Stimulated activated CD4-positive, alpha-beta T cell treated with anti-CD3 and anti-CD28 coated beads, Interleukin-12 subunit alpha, Interleukin-12 subunit beta, amount 100 ng/mL, for 24 hours (primary cell): ENCODE measurements at places on chromosomes 5 and 9.

DNA sequence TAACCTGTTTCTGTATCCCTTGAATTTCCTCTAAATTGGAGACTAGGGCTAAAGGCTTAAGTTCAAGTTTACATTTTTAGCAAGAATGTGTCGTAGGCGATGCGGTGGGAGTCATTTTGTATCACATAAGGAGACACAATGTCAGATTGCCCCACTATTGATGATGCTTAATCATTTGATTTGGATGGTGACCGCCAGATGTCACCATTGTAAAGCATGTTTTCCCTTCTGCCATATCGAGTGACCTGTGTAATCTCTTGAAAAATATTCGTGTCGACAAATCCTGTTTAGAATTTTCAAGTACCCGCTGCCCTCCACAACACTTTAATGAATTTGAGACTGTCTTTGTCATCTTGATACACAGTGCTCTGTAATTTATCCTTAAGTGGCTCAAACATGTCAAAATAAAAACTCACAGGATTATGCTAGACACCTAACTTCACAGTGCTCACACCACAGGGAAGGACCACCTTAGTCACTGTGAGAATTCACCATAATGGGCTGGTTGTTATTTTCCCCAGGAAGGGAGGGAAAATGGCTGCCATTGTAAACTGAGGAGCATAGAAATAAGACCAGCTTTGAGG is 34.5 kb upstream of the SLC46A2 start:
- DNase-seq, result no peak

DNA sequence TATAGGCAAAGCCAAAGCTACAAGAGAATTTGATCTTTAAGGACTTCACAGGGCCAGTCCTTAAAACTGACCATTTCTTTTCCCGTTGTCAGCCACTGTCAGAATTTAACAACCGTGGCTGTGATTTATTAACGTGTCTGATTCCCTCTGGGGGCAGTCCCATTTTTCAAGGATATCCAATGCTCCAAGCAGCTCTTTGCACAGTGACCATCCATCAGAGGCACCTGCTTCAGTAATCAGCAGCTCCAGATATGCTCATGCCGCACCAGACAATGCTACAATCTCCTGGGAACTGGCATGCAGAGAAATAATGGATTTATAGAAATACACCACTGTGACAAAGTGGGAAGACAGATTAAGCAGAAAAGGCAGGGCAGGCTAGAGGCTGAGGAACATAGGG is 163.3 kb upstream of the PPP1R2B start:
- DNase-seq, result no peak

DNA sequence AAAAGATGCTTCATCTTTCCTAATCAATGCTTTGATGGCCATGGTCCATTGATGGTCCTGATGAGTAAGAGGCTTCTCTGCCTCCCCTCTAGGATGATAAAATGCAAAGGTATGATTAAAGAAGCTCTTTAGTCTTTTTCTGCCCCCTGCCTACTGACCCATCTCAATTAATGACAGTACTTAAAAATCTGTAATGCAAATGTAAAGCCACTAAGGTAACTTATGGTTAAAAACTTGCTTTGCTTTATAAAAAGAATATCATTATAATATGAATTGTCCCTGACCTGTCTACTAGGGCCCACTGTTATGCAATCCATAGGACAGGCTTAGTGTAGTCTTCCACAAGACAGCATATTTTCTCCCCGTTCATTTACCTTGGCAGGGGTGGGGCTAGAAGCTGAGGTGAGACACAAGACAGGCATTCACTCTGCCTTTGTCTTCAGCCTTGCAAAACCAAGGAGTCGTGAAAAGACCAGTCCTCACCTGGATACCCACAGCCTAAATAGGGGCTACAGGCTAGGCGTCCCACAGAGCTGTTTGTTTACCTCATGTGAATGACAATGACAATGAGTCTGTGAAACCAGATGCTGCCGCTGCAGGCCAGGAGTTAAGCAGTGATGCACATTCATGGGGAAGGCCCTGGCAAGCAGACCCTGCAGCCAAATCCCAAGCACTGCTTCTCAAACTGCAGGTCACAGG is 60.4 kb downstream of the BNC2 start:
- DNase-seq, result no peak

DNA sequence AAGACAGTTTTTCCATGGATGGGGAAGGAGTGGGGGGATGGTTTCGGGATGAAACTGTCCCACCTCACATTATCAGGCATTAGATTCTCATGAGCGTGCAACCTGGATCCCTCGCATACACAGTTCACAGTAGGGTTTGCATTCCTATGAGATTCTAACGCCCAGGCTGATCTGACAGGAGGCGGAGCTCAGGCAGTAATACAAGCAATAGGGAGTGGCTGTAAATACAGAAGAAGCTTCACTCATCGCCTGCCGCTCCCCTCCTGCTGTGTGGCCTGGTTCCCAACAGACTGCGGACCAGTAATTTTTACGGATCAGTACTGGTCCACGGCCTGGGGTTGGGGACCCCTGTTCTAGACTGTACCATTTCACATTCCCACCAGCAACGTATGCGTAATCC is 68.3 kb upstream of the OTULINL start:
- no peak for DNase-seq

GRCh38 chr5:68046445-68046844 is 169.1 kb upstream of the PIK3R1 start:
- no peak for DNase-seq

GRCh38 chr9:119795395-119795794 is 426.2 kb upstream of the BRINP1 start:
- DNase-seq, result no peak

DNA sequence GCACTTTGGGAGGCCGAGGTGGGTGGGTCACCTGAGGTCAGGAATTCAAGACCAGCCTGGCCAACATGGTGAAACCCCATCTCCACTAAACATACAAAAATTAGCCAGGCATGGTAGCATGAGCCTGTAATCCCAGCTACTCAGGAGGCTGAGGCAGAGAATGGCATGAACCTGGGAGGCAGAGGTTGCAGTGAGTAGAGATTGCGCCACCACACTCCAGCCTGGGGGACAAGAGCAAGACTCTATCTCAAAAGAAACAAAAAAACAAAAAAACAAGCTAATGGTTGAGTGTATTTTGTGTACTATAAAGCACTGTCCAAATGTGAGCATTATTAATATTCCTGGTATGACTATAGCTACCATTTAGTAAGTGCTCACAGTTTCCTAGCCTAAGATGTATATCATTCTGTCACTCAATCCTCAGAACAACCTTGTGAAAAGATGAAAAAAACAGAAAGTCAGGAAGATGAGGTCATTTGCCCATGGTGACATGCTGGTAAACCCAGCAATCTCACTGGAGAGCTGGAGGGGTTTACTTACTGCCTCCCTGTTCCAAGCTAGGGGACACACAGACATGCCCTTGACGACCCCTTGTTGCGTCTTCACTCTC is 27.7 kb downstream of the ARHGEF37 start:
- DNase-seq, result no peak
